NCI-H748 treated with DMSO at 0.1 percent for 48 hours (cell line): ENCODE measurements at places on chromosomes 5 and 9.

DNA sequence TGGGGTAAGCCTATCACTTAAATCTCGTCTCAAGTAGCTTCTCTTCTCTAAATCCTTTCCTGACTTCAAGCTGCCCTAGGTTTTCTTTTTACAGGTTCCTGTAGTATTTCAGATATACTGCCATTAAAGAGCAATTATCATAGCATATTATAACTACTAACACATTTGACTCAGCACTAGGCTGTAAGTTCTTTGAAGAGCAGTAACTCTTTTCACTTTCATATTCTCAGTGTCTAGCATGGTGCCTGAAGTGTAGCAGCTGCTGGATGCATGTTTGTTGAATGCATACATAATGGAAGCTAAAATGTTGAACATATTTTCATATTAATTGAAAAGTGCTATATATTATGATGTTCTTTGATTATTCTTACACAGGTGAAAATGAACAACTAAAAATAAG is 22.5 kb downstream of the CCDC152 start:
- no peak for DNase-seq

GRCh38 chr9:133485531-133486260 is 6.8 kb upstream of the SLC2A6 start:
- no peak for DNase-seq

GRCh38 chr5:137374110-137374714 is 124.9 kb downstream of the SPOCK1 start:
- peak; percentile 95 for DNase-seq

DNA sequence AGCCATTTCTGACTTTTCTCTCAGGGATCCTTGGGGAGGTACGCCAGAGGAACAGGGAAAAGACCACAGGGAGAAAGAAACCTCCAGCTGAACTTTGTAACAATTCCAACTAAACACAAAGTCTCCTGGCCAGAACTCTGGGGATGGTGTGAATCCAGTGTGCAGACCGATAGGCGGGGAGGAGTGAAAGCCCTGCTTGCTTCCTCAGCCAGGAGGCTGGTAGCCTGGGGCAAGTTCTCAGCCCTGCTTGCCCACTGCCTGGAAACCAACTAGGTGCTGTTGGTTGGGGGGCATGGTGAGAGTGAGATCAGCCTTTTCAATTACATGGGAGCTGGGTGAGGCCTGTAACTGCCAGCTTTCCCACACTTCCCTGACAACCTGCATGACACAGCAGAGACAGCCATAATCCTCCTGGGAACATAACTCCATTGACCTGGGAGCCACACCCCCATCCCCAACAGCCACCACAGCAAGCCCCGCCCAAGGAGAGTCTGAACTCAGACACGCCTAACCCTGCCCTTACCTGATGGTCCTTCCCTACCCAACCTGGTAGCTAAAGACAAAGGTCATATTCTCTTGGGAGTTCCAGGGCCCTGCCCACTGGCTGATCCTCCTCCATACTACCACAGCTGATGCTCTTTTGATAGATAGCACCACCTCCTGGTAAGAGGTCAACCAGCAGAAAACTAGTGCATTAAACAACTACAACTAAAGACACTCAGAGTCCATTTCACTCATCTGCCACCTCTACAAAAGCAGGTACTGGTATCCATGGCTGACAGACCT is 100.1 kb upstream of the TNFAIP8 start:
- DNase-seq = peak; percentile 31

DNA sequence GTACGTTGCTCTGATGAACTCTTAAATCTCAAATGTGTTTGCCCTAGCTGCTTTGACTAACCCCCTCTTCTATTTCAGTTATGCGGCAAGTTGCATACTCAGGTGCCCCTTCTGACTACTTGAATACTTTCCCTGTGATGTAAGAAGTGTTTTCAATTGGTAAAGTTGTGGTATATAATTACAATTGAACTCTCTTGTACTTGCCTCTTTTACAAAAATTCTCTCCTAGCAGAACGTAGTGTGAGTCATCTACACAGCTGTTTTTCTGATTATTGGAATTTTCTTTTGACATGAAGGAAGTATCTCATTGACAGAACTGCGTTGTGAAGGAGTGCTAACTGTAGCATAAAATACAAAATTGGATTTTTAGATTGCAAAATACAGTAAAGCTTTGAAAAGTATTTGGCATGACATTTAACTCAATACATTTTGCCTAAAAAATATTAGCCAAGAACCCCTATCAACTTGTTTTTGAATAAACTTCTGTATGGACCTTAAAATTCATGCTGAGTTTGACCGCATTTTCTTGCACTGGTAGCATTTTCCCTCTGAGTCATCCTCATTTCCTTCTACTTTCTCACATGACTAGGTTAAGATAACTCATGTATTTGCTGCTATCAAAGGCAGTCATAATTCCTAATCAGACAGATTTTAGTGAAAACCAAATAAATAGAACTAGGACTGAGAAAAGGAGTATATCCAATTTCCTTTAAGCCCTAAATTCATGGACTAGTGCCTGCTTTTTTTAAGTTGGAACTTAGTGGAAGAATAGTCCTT is 6.3 kb downstream of the CRHBP start:
- no peak for DNase-seq

GRCh38 chr9:130789747-130790672 is 45.0 kb upstream of the ABL1 start:
- DNase-seq = no peak

DNA sequence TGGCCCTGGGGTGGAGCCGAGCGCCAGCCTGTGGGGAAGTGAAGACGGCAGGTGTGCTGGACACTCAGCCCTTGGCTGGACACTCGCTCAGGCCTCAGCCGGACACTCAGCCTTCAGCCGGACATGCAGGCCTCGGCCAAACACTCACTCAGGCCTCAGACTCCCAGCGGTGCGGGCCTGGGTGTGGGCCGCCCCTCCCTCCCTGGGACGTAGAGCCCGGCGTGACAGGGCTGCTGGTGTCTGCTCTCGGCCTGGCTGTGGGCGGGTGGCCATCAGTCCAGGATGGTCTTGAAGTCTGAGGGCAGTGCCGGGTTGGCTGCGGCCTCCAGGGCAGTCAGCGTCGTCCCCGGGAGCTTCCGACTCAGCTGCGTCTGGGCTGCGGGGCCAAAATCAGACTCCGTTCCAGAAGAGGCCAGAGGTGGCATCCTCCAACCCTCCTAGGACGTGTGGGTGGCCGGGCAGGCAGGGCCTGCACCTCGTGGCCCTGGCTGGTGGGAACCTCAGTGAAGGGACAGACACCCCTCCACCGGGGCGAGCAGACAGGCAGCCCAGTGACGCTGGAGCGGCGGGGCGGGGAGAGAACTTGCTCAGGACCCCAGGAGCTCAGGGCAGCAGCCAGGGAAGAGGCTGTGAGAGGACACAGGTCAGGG is 28.4 kb downstream of the SLC6A18 start:
- DNase-seq = no peak

GRCh38 chr5:123351240-123351639 is 72.0 kb downstream of the CEP120 start:
- DNase-seq = no peak

DNA sequence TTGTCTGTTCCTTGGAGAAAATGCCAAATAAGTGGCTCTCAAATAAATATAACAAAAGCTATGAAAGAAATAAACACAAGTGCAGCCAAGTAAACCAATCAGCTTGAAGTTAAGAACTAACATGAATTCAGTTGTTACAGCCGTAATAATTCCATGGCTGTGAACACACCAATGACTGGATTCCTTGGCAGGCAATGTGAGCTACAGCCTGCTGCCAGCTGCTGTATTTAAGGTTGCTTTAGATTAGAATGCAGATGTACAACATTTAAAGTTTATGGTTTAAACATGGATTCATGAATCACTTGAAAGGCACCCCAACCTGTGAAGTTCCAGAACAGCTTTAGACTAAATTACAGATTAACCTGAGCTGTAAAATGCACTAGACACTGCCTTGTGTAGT is 626.4 kb upstream of the SEMA6A start:
- no peak for DNase-seq

GRCh38 chr5:147685993-147686392 is 96.5 kb downstream of the JAKMIP2 start:
- no peak for DNase-seq

DNA sequence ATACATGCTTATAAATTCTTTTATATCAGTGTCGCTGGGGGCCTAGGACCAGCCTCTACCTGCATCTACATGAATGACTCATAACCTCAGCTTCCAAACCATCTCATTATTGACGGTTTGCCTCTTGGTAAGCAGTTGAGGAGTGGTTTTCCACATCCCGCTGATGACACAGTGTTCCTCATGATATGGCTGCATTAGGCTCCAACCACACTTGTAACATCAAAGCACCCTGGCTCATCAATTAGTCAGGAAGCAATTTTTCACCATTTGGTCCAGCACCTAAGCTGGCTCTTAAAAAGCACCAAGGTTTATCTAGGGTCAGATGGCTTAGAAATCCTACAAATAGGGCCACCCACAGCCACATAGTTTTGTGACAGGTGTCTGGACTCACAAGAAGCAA is 402.4 kb downstream of the ARHGEF28 start:
- no peak for DNase-seq

- DNase-seq = no peak
These were observed 20.9 kb downstream of the RFK start for GRCh38 chr9:76373173-76373783.

GRCh38 chr9:99824378-99825171 is 2.9 kb downstream of the NR4A3 start:
- peak; percentile 14 for DNase-seq

- no peak for DNase-seq
These were observed 292.3 kb downstream of the SMARCA2 start for GRCh38 chr9:2307480-2307879.

GRCh38 chr5:38370358-38371100 is 112.2 kb downstream of the EGFLAM start:
- DNase-seq = no peak

DNA sequence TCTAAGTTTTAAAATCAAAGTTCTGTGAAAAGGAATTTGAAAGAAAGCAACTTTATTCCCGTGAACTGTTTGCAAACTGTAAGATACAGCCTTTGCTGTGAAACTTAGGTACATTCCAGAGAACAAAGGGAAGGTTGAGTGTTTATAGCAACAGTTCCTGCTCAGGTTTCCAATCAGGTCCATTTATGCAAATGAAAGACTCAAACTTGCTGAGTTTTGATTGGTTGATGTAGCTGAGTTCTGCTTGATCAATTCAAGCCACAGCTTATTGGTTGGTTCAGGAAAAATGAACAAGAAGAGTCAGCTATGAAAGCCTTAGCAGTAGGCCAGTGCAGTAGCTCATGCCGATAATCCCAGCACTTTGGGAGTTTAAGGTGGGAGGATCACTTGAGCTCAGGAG is 37.9 kb downstream of the SLC27A6 start:
- no peak for DNase-seq

GRCh38 chr5:172407241-172407691 is 47.1 kb downstream of the SH3PXD2B start:
- DNase-seq = no peak

DNA sequence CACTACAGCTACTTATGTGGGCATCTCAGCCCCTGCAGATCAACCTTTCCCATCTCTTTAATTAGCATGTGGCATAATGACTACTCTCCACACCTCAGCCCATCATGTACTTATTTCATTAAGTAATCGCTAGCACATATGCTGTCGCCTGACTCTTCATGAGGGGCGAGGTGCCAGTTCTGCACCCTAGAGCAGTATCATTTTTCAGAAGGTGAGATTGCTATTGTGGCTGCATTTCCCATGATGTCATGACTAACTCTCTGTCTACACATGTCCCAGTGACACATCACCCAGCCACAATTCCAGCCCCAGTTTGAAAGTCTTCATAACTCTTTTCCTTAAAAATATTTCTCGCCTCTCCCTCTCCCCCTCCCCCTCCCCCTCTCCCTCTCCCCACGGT is 7.6 kb upstream of the F2RL1 start:
- no peak for DNase-seq

DNA sequence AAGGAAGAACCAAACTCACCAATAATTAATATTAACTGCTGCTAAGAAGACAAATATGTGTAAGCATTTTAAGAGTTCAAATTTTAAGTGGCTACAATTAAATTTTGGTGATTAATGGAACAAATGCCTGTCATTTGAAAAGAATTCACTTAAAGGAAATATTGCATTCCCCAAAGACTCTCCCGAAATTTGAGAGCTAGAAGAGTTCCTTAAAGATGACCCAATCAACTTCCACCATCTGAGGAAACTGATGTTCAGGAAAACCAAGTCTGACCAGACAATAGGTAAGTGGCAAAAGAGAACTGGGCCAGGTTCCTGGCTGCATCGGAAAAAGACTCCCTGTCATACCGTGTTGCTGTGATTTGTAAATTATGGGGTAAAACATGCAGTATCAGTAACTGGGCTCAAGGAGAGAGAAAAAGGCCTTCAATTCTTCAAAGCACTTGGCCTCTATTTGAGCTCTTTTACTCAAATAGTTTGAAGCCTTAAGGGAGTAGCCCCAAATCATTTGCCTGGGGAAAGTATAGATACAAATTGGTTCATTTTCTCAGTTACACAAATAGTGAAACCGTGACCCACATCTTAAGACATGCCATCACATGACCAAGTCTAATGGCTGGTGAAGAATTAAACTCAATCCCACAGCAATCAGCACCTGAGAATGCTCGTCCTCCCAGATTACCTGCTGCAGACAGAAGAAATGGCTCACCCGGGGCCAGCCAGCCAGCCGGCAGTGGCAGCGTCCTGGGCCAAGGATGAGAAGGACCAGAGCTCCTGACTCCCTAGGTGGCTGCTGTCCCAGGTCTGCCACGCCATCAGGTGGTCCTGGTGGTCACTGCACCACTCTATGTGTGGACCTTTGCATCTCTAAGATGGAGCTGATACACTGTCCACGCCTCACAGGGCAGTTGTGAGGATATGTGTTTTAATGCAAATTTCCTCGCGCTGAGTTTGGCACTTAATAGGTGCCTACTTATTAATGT is 162.9 kb downstream of the TTLL11 start:
- no peak for DNase-seq

- DNase-seq = no peak
These were observed 43.7 kb downstream of the SECISBP2 start for GRCh38 chr9:89361816-89362646.

DNA sequence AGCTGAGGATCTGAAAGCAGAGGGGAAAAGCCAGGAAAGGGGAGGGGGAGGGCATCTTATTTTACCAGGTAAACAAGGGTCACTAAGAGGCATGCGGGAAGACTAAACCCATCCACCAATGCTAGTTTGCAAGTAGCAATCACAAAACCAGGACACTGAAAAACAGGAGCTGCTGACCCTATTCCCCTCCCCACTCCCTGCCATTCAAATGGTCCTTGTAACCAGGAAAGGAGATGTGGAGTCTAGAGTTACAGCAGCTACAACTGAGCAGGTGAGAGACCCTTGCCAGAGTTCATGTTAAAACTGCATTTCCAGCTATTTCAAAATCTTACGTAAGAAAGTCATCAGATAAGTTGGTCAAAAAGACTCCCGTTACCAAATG is 85.3 kb upstream of the SIMC1 start:
- no peak for DNase-seq

DNA sequence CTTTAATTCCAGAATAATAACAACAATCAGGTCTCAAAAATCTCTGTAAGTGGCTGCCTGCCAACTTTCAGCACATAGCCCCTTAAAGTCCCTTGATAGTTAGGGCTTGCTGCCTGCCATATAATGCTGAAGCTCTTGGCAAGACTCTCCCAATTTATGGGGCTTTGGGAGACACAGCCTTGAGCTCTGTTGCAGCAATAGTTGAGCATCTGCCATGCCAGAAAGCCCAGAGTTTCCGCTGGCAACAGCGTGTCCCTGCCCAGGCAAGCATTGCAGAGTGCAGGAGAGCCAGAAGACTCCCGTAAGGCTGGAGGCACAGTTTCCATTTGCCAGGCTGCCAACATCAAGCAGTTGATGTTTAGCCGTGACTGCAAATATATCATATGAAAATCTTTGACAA is 678.5 kb upstream of the NUDT12 start:
- no peak for DNase-seq
